GM12878 (cell line): ENCODE measurements at places on chromosomes 11 and 22. TPM values are rescaled to one million over a fixed set of nuclear protein-coding genes. Genes with fewer than 3 reads are reported as not detected.

The MADD gene
- 33.8 and 35.3 TPM in 2 replicates for total RNA-seq

The LRRC75B gene
- total RNA-seq: 0.24 and 0.26 TPM in 2 replicates

The C11orf16 gene
- not detected in 2 replicates for total RNA-seq

The OR51B2 gene
- total RNA-seq: not detected in 2 replicates

The SHISAL1 gene
- not detected in 2 replicates for total RNA-seq

The CEP126 gene
- 0.05 TPM in 1 of 2 replicates, not detected in the other for total RNA-seq
